Stimulated activated naive CD4-positive, alpha-beta T cell treated with Interleukin-2 at 50 U/mL for 16 hours (primary cell): ENCODE measurements at places on chromosomes 2 and 18.

DNA sequence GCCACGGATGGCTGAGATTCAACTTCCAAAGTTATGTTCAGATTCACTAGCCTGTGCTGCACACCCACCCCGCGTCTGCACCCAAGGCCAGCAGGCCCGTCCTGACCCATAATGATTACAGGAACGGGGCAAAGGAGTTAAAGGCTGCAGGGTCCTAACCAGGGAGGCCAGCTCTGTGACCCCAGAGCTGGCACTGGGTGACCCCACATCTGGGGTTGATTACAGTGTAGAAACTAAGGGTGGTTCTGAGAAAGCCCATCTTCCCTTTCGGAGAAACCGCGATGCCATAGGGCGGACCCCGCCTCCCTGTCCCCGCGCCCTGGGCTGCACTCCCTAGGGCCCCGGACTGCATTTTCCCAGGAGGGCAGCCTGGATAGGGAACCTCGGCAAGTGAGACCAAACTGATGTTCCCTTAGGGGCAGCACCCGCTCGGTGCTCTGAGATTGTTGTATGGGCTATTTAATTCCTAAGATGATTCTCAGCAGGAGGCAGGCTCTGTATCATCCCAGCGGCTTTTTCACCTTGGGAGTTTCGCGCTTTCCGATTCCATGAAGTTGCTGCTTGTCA, 2.2 kb upstream of the GPR148 start:
- no peak for DNase-seq

DNA sequence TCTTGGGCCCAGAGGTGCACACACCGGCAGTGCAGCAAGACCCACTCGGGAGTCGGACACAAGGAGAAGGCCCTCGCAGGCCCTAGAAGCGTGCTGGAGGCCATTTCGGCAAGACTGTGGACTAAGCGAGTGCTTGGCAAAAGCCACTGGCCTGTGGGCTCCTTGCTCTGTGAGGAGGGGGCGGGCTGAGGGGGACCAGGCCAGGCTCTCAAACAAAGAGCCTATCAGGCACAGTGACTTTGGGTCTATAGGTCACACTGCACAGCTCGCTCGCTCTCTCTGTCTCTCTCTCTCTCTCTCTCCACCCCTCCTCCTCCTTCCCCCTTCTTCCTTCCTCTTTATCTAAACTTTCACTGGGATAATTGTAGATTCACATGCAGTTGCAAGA, 23.6 kb upstream of the ZCCHC2 start:
- DNase-seq: no peak

DNA sequence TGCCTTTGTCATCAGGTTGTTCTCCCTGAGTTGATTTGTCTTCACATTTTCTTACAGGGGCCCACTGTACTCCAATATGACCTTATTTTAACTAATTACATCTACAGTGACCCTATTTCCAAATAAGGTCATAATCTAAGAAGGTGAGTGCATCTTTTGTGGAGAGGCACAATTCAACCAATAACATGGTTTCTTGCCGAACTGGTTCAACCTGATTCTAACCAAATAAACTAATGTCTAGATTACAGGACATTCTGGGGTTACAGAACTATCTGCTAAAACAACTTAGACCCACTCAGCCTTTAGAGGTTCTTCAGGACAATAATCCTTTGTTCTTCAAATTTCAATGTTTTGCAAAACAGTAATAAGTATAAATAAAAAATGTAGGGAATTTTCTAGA, 496.5 kb upstream of the SOX11 start:
- no peak for DNase-seq

DNA sequence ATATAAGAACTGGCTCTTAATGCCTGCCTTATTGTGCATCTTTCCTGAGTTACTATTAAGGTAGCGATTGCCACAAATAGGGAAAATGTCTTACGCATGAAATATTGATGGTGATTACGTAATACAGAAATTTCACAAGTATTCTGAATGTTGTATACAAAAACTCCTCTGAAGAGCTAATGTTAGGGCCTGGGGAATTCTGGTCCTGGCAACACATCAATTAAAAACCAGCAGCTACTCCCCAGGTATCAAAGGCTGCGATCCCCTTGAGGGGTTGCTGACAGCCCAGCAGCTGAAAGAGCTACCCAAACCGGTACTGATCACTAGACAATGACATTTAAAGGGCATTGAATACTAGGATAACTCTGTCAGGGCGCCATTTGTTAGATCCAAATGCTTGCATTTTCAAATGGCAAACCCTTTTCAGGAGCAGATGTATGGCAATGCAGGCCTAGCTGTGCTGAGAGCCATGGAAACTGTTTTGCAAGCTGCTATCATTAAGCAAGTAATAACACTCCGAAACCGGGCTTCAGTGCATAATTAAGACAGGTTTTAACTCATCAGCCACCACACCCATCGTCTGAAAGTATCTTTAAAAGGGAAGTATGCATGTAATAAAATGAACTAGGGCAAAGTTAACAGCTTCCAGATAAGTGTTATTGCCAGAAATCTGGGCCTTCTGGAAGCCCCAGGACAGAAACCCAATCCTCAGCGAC, 78.4 kb downstream of the CLHC1 start:
- DNase-seq: no peak

DNA sequence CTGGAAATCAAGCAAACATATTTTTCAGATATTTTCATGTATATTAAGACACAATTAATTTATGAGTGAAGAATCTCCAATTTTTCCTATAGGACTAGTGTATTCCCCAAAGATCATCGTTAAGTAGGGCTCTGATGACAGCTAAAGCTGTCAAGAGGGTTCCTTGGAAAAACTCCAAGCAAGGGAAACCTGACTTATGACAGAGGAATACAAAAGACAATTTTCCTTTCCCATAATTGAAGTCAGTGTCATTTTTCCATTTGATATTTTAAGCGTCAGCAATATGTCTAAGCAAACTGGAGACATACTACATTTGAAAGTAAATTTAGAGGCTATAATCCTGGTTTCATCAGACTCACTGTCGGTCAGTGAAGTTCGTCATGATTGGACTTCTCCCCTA, 36.1 kb downstream of the RIT2 start:
- DNase-seq: no peak
